Left cardiac atrium (tissue), 4 donors: ENCODE measurements at places on chromosomes 13 and 19. TPM values are rescaled to one million over a fixed set of nuclear protein-coding genes. Genes with fewer than 3 reads are reported as not detected.

Gene AP1M2
- not detected for total RNA-seq

Gene IGSF23
- total RNA-seq = not detected

Gene MAP1S
- total RNA-seq = 40.8 TPM

Gene UBE2S
- total RNA-seq = 18.1 TPM

Gene NOTCH3
- total RNA-seq = 35.4 TPM

Gene ADAMTS10
- total RNA-seq = 12.4 TPM

Gene LRRC8E
- total RNA-seq = 1.7 TPM

Gene CYP2A6
- total RNA-seq = not detected

Gene FCAR
- total RNA-seq = 0.77 TPM

- no peak for DNase-seq
These were observed 46.5 kb downstream of the UTP14C start for GRCh38 chr13:52070929-52071523.

- DNase-seq = no peak
These were observed 252.6 kb downstream of the RAP2A start for GRCh38 chr13:97686594-97686993.

- no peak for DNase-seq
These were observed 4.8 kb upstream of the DACH1 start for GRCh38 chr13:71871844-71872243.

DNA sequence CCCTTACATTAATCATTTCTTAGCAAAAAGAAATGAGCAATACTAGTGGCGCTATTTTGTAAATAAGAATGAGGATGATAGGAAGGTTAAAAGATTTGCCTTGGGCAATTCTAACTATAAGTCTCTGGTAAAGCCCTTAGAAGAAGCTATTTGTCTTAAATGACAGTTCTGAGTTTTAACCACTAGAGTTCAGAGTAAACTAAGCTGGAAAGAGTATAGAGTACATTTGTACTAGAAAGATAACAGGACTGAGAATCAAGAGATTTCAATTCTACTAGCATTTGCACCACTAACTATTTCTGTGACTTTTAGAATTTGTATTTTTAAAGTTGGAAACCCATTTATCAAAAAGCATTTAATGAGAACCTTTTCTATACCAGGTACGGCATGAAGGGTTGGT lies 750.3 kb downstream of the OLFM4 start:
- no peak for DNase-seq

GRCh38 chr19:54938906-54939305 lies 8.4 kb downstream of the NLRP7 start:
- DNase-seq = no peak

DNA sequence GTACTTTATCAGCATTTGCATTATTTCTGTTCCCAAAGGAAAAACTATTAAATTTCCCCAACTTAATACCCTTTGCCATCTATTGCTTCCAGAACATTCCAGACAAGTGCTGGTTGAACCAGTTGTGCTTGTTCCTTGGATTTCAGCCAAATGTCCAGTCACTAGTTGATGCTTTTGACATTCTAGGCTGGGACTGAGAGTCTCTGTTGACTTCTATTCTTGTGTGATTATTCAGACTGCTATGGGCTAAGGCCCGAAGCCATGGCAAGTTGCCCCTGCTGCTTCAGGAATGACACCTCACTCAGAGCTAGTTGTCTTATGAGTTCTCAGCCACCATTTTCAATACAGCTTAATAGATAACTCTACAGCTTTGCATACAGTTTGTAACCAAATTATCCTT lies 458.1 kb upstream of the ARGLU1 start:
- peak; percentile 47 for DNase-seq

- DNase-seq = peak; percentile 87
These were observed 11.3 kb downstream of the GTPBP3 start for GRCh38 chr19:17348700-17349099.

- DNase-seq = no peak
These were observed 105.0 kb downstream of the MBNL2 start for GRCh38 chr13:97327086-97327485.

- no peak for DNase-seq
These were observed 55.2 kb upstream of the GPR183 start for GRCh38 chr13:99362362-99362761.

- peak; percentile 67 for DNase-seq
These were observed 29.8 kb downstream of the CERS1 start for GRCh38 chr19:18865973-18866799.

DNA sequence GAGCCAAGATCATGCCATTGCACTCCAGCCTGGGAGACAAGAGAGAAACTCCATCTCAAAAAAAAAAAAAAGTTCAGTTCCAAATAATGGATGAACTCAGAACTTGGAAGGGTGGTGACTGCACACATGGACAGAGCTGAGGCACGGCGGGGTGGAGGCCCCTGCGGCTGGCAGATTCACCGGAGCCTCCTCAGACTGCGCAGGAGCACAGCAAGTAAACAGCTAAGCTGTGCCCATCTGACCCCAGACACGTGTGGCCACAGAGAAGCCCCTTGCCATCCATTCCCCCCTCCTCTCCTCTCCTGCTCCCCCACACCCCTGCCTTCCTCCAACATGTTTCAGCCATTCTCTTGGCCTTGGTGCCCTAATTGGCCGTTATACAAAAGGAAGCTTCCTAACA lies 15.6 kb upstream of the PROZ start:
- DNase-seq = no peak

GRCh38 chr13:85671336-85671735 lies 127.9 kb downstream of the SLITRK6 start:
- no peak for DNase-seq

DNA sequence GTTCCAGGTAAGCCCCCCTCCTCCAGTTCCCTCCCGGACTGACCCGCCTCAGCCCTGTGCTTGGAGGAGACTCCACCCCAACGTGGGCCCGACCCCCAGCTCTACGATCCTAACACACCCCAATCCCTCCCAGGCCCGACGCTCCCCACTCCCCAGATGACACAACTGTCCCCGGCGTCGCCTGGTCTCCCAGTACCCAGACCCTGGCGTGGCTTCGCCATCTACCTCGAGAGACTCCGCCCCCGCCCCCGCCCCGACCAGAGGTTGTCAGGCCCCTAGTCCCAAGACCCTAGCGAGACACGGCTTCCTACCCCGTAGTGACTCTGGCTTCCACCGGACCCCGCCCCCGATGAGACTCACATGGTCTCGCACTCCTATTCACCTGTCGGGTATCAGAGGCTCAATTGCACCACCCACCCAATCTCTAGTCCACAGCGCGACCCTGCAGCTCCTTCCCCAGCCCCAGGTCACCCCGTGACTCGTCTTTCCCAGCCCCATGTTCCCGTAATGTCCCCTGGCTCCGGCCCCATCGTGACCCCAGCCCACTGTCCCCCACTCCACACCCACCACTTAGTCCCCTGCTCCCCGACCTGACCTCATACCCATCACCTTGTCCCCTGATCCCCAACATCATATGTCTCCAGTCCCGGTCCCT lies 2.9 kb downstream of the CD37 start:
- DNase-seq = no peak

DNA sequence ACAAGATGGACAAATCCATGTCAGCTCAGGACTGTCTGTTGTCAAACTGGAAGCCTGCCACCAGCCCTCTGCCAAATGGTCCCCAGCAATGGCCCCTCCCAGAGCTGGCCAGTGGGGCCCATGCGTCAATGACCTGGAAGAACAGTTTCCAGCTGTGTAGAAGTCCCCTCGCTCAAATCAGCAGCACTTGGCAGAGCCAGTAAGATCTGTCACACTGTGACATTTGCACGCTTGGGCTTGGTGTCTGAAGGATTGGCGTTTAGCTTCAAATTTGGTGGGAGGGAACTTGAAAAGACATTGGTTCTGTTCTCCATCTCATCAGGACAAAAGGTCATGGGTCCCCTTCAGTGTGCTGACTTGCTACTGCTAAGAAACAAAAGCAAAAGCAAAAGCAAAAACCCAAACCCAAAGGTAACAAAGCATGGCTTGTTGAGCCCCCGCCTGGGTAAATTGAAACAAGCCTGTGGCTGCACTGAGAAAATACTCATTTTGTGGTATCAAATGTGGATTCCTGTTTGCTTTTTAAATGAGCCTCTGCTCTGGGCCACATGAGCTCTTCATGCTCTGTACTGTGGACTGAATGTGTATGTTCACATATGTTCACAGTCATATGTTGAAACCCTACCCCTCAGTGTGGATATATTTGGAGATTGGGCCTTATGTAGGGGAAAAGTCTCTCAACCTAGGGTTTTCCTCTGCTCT lies 253.6 kb upstream of the MAB21L1 start:
- DNase-seq = peak; percentile 82

GRCh38 chr19:16247353-16248182 lies 49.9 kb downstream of the AP1M1 start:
- DNase-seq = peak; percentile 89

- DNase-seq = no peak
These were observed 78.6 kb downstream of the ZIC5 start for GRCh38 chr13:99892866-99893504.

- no peak for DNase-seq
These were observed 2.4 kb downstream of the ZMYM5 start for GRCh38 chr13:19860884-19861655.

GRCh38 chr13:24148414-24149235 lies 11.9 kb upstream of the SPATA13 start:
- no peak for DNase-seq

DNA sequence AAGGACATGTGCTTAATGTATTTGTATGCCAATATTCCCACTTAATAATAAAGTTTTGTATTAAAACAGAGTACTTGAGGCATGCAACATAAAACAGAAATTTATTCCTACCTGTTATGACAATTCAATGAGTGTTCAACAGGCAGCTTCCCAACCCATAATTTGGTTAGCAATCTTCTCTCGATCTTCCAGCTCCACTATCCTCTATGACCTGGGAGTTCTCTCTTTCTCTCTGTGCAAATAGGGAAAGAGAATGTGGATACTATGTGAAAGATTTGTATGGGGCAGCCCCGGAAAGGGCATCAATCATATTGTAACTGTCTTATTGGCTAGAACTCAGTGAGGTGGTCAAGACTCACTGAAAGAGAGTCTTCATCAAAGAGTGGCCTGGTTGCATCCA lies 644.9 kb upstream of the PCDH20 start:
- no peak for DNase-seq

DNA sequence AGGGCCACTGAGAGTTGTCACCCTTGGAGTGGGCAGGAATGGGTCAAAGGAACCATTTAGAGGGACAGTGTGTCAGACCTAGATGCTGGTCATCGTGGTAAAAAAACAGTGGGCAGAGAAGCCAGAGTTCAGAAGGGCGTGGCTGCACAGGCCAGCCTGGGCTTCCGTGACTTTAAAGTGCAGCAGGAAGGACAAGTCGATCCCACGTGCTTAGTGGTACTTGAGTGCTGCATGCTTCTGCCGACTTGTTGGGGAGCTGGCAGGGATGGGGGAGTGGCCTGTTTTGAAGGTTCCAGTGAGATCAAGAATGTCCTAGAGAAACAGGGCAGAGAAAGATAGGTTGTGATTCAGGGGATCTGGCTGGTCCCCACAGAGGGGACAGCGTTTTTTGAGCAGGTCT lies 17.0 kb downstream of the LYL1 start:
- no peak for DNase-seq

DNA sequence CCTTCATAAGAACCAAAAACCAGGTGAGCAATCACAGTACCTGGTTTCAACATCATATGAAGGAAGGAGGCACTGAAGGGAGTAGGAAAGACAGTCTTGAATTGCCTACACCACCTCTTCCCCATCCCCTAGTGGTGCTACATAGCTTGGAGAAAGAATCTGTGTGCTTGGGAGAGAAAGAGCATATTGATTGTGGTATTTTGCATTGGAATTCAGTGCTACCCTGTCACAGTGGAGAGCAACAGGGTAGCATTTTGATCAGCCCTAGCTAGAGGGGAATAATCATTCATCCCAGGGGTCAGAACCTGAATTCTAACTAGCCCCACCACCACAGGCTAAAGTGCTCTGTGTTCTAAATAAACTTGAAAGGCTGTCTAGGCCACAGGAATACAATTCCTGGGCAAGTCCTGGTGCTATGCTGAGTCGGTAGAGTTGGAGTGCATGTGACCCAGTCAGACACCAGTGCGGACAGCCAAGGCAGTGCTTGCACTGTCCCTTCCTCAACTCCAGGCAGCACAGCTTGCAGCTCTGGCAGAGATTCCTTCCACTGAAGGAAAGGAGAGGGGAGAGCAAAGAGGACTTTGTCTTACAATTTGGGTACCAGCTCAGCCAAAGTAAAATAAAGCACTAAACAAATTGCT lies 158.7 kb downstream of the VWA8 start:
- DNase-seq = no peak
